Neural progenitor cell (in vitro differentiated cells): ENCODE measurements at places on chromosomes 13 and 19.

DNA sequence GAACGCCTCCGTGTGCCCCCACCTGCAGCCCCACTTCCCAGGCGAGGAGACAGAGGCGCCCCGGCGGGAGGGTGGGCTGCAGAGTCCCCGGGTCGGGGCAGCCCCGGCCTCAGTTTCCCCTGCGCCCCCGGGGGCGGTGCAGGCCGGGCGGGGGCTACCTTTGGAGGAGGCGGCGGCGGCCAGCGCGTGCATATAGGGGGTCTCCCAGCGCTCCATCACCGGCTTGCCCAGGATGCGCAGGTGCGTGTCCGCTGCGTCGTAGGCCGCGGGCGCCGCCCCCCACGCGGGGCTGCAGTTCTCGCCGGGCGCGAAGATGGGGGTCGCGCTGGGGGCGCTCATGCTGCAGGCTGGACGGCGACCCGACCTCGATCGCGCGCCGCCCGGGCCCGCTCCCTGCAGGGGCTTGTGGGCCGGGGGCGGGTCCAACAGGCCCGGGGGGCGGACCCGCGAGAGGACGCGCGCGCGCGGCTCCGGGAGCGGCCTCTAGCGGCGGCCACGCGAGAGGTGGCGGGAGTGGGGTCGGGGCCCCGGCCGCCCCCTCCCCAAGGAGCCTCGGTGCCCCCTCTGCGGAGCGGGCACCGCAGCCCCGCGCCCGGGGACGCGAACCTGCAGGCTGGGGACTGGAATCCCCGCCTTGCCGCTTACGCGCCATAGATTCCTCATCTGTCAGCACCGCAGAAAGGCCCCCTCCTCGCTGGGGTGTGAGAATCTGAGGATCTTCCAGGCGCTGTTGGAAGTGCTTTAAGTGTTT is at the start of gene GAMT:
Gene GAMT (minus strand): TSS at position 405 of the 751 bp plus-strand sequence. CDS start 66 bp downstream, at position 339.
- H3K4me1 ChIP-seq: no peaks in the 10 kb centered on the region
- H3K36me3 ChIP-seq: no peaks in the 10 kb centered on the region
- peak within 1 kb of the TSS; percentile 87 for H3K4me3 ChIP-seq

DNA sequence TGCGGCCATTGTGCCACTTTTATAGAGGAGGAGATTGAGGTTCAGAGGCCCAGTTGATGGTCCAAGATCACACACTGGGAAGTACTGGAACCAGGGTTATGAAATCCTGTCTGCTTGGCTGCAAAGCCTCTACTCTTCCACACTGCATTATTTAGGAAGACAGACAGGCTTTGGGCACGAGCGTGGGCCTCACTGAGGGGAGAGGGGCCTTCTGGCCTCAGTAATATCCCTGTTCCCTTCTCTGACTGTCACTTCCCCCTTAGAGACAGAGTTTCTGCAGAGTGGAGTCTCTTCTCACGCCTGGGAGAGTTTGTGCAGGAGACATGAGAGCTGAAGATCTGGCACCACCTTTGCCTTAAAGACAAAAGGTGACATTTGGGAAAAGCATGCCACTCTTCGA is 49.0 kb upstream of the PNMA8B start:
- no peaks in the 10 kb centered on the region for H3K27me3 ChIP-seq
- no peaks in the 10 kb centered on the region for H3K36me3 ChIP-seq
- DNase-seq: no peak
- H3K27ac ChIP-seq: no peak overlapping the region
- H3K4me3 ChIP-seq: no peak overlapping the region
- H3K4me1 ChIP-seq: no peaks in the 10 kb centered on the region

- H3K36me3 ChIP-seq: no peaks in the 10 kb centered on the region
- DNase-seq: no peak
- no peaks in the 10 kb centered on the region for H3K4me1 ChIP-seq
Observed at GRCh38 chr19:33332248-33332647, 29.9 kb upstream of the CEBPA start.

DNA sequence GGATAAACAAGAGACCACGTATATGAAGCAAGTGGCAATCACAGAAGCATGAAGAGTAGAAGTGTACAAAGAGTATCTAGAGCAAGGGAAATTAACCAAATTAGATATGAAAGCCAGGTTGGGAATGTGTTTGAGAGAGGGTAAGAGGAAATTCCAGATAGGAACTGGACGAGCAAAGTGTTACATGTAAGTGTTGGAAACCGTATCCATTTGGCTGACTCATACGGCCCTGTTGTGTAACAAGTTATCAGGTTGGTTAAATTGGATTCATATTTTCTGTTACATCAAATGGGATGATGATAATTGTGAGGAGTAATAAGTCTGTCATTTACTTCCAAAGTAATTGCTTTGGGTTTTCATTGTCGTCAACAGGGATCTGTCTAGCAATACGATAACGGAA is 46.7 kb downstream of the RXFP2 start:
- H3K4me1 ChIP-seq: no peaks in the 10 kb centered on the region
- no peaks in the 10 kb centered on the region for H3K27me3 ChIP-seq
- no peaks in the 10 kb centered on the region for H3K36me3 ChIP-seq
- no peak overlapping the region for H3K4me3 ChIP-seq
- no peak overlapping the region for H3K27ac ChIP-seq
